ENCODE measurements at places on chromosomes 11 and 22. TPM values are rescaled to one million over a fixed set of nuclear protein-coding genes. Genes with fewer than 3 reads are reported as not detected.
A peak's percentile ranks its signal among the peaks of the same experiment; 100 is the strongest.

The IL10RA gene
- total RNA-seq: not detected

The SERGEF gene
- 23.2 TPM for total RNA-seq

The OR6T1 gene
- not detected for total RNA-seq

The PRG2 gene
- total RNA-seq: not detected

The FXYD6 gene
- 1.1 TPM for total RNA-seq

The MYOD1 gene
- total RNA-seq: not detected

- no peak for DNase-seq
Measured at GRCh38 chr22:36360871-36361383, 26.8 kb downstream of the MYH9 start.

GRCh38 chr22:29580200-29580810 lies 608 bp downstream of the NIPSNAP1 start:
- DNase-seq: no peak

DNA sequence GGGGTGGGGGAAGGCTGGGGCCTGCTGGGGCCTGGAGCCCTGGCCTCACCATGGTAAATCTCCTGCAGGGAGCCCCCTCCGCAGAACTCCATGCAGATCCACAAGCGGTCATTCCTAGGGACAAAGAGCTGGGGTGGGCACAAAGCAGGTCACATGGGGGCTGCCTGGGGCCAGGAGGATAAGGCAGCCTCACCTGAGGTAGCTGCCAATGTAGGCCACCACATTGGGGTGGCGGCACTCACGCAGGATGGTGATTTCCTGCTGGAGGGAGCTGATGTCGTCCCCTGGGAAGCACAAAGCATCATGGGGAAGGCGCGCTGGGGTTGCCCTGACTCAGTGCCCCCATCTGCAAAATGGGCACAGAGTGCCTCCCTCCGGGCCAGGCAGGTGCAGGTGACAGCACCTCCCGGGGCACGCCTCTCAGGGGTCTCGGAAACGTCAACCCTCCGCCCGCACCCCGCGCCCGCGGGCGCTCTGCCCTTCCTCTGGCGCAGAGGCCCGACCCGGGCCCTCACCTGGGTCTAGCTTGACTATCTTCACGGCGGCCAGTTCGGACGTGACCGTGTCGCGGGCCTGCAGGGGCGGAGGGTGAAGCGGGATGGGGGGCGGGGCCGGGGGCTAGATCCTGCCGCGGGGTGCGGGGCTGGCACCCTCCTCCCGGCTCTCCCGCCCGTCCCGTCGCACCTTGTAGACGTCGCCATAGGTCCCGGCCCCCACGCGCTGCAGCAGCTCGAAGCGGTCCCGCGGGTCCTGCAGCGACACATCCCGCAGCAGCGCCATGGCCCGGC lies 450 bp downstream of the MAP4K2 start:
- no peak for DNase-seq

- peak; percentile 48 for DNase-seq
Measured at GRCh38 chr11:82776377-82776776, 42.7 kb upstream of the FAM181B start.

DNA sequence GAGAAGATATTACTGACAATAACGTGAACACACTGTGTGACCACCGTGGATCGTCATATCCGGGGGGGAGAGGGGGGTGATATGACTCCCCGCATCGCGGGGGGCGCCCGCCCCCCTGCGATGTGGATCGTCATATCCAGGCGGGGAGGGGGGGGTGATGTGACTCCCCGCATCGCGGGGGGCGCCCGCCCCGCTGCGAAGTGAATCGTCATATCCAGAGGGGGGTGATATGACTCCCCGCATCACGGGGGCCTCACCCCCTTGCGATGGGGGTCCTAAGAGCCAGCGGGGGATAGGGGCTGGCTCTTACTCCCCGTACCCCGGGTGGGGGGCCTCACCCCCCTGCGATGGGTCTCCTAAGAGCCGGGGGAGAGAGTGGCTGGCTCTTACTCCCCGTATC lies 19.9 kb downstream of the UNC93B1 start:
- DNase-seq: no peak

GRCh38 chr11:57622263-57622662 lies 24.8 kb downstream of the SERPING1 start:
- no peak for DNase-seq

- DNase-seq: no peak
Measured at GRCh38 chr11:59358595-59358994, at the start of gene OR5AN1. Gene OR5AN1 (plus strand): TSS chr11:59358895. CDS start chr11:59364459, 5,564 bp downstream.

DNA sequence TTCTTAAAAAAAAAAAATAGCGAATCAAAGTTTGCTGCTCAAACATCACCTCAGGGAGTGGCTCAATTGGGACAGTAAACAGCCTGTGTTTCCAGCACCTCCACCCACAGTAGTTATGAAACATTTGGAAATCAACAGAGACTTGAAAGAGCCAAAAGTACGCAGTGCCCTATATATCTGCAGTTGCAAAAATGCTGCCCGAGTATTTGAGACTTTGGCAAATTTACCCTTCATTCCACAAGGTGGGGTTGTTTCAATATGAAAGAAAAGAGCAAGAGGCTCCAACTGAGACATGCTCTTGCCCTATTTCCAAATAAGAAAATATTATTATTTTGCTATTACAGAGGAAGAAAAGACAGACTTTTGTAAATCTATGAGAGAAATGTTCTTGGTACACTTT lies 851.1 kb upstream of the RAG2 start:
- DNase-seq: peak; percentile 64

- no peak for DNase-seq
Measured at GRCh38 chr11:108093128-108093904, 28.1 kb upstream of the ACAT1 start.

GRCh38 chr22:37331856-37332536 lies 49.7 kb downstream of the CYTH4 start:
- peak; percentile 80 for DNase-seq

DNA sequence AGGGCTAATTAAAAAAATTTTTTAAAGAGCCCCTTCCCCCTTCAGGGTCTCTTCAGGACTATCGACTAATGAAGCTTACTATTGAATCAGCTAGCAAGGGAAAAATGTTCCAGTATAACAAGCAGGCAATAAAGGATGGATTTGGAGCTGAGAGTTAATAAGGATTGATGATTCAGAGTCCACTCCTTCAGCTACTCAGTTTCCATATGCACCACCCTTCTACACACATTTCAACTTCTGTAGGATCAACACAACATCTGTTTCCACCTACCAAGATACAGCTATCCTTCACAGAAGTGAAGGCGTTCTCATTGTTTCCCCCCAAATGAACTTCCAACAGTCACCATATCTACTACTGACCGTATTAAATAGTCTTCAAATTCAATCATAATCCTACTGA lies 6.6 kb upstream of the ALKBH3 start:
- DNase-seq: no peak

- DNase-seq: no peak
Measured at GRCh38 chr11:44246726-44247125, 63.2 kb downstream of the ALX4 start.

DNA sequence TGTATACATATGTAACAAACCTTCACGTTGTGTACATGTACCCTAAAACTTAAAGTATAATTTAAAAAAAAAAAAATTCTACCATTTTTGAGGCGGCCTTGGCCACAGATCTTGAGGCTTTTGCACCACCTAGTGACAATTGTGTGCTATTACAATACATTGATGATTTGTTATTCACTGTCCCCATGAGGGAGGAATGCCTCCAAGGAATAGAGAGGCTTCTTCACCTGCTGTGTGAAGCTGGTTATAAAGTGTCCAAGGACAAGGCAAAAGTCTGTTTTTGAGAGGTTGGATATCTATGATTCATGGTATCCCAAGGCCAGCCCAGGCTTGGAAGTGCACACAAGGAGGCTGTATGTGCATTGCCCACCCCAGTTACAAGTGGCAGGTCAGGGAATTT lies 30.7 kb downstream of the SLC22A25 start:
- peak; percentile 13 for DNase-seq

GRCh38 chr22:35197071-35197470 lies 60.2 kb upstream of the HMGXB4 start:
- DNase-seq: no peak

All from HT1080 (cell line).